Pons (tissue), 1 donor: ENCODE measurements at places on chromosomes 7 and 10.

- no peak for DNase-seq
Measured at GRCh38 chr7:136502162-136502561, 366.3 kb upstream of the CHRM2 start.

- DNase-seq, result no peak
Measured at GRCh38 chr10:102585026-102585425, 59.3 kb upstream of the TRIM8 start.

GRCh38 chr7:105591522-105591921, 10.2 kb upstream of the EFCAB10 start:
- no peak for DNase-seq

DNA sequence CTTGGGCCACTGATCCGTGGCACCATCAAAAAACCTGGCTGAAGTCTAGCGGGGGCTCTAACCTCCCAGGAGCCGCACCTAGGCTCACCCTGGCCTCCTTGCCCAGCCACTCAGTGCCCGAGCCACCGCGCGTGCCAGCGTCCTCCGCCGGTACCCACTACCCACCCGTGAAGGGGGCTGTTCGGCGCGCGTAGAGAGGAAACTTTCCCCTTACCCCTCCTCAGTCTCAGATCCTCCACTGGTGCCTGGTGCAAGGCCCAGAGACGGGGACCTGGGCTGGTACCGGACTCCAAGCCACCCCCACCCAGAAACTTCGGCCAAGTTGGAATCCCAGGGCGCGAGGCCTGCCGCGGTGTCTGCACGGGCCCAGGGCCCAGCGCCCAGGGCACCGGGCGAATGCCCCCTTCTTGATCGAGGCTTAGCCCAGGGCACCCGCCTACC, 3.5 kb upstream of the EBF3 start:
- no peak for DNase-seq

GRCh38 chr10:120586471-120586872, 129.4 kb downstream of the PLPP4 start:
- DNase-seq, result no peak

DNA sequence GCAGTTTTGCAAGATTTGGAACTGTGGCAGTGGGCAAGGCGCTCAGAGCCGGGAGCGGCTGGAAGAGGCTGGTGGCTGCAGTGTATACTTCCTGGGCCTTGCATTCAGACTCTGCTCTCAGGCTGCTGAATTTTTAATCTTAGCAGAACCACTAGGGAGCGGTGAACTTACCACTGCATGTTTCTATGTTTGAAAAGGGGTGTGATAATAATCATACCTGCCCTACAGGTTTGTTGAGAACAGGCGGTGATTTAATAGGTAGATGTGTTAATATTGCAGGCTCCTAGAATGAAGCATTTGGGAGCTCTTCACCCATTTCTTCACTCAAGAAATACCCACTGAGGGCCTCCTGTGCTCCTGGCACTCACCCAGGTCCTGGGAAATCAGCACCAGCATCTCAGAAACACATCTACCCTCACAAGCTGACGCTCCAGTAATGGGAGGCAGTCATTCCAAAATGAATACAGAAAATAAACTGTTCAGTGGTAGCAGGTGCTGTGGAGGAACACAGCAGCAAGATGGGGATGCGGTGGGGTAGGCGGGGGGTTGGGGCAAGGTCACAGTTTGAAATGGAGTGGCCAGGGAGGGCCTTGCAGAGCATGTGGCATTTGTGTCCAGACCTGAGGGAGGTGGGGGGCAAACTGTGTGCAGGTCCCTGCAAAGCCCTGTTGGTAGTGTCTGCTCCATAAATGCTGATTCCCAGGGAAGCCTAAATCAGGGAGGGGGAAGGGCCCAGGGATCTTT, 41.0 kb downstream of the VWA2 start:
- no peak for DNase-seq
